ENCODE measurements at places on chromosomes 5 and 9. TPM values are rescaled to one million over a fixed set of nuclear protein-coding genes. Genes with fewer than 3 reads are reported as not detected.

- no peaks in the 10 kb centered on the region for H3K4me1 ChIP-seq
- H3K36me3 ChIP-seq = no peaks in the 10 kb centered on the region
- DNase-seq = no peak
- H3K4me3 ChIP-seq = no peak overlapping the region
- H3K27me3 ChIP-seq = no peaks in the 10 kb centered on the region
Observed at GRCh38 chr5:162429142-162429541, 361.6 kb downstream of the GABRG2 start.

- H3K27ac ChIP-seq = no peak overlapping the region
- no peaks in the 10 kb centered on the region for H3K36me3 ChIP-seq
- DNase-seq = no peak
- no peaks in the 10 kb centered on the region for H3K27me3 ChIP-seq
- no peaks in the 10 kb centered on the region for H3K4me1 ChIP-seq
Observed at GRCh38 chr5:150576449-150576949, 64.0 kb upstream of the SYNPO start.

DNA sequence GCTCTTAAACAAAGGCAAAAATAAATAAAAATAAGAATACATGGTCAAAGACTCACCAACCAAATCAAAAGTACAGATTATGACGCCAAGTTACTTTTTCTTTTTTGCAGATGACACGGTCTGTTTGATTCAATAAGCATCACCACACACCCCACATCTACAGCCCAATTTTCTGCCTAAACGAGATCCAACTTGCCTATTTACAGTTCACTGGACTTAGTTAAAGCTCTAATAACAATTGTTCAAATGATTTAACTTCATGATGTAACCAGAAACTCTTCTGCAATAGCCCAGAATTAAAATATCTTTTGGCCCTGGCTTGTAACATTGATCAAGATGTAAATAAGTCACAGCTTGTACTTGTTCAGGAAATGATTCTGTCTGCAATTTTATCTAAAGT lies 590.3 kb upstream of the C9orf72 start:
- H3K36me3 ChIP-seq = no peaks in the 10 kb centered on the region
- no peak overlapping the region for H3K4me3 ChIP-seq
- H3K4me1 ChIP-seq = no peaks in the 10 kb centered on the region
- no peak for DNase-seq
- H3K27me3 ChIP-seq = no peaks in the 10 kb centered on the region

DNA sequence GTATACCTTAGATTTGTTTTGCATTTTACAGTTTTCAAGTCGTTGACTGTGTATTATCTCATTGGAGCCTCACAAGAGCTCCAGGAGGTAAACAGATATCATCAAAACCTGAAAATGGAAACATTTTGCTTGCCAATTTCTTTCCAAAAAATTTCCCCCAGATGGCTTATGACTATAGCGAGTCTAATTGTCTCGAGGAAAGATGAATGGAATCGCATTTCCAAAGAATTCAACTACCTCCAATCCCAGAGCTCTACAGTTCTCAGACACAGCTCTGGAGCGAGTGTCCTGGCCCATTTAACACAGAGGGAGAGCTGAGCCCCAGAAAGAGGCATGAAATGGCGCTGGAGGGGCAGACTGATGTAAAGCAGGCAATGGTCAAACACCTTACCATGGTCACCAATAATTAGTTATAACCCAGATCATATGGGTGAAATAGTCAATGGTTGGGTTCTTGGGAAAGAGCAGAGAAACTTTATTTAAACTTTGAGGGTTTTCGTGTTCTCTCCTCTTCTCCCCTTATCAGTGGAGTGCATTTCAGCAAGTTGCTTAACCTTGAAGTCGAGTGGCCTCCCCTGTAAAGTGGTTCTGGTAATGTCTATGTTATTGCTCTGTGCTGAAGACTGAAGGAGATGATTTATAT lies 168.2 kb downstream of the ZDHHC21 start:
- H3K27ac ChIP-seq = no peak overlapping the region
- no peak for DNase-seq
- no peaks in the 10 kb centered on the region for H3K36me3 ChIP-seq
- H3K4me1 ChIP-seq = no peaks in the 10 kb centered on the region
- no peaks in the 10 kb centered on the region for H3K27me3 ChIP-seq

- H3K4me1 ChIP-seq = no peaks in the 10 kb centered on the region
- H3K36me3 ChIP-seq = no peaks in the 10 kb centered on the region
- H3K27me3 ChIP-seq = no peaks in the 10 kb centered on the region
Observed at GRCh38 chr9:12972608-12973589, 198.1 kb downstream of the LURAP1L start.

Gene QRFP
- total RNA-seq = not detected

GRCh38 chr5:91174396-91174795 lies 208.7 kb downstream of the ARRDC3 start:
- H3K4me1 ChIP-seq = peaks cover 22% of the 10 kb centered on the region
- no peaks in the 10 kb centered on the region for H3K36me3 ChIP-seq
- H3K4me3 ChIP-seq = no peak overlapping the region
- H3K27me3 ChIP-seq = peaks cover 7% of the 10 kb centered on the region
- DNase-seq = no peak

DNA sequence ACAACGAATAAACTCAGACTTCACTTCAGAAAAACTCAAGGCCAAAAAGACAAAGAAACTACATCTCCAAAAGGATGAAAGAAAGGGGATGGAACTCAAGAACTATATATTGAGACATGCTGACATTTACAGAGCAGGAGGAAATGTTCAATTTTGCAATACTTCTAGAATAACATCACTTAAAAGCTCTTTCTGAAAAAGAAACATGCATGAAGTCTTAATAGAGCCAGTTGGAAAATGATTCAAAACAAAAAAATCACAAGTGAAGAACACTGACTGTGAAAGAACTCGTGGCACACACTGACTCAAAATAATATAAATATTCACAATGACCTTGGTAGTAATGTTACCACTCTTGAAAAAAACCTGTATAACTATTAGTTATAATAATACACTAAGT lies 267.8 kb upstream of the NREP start:
- no peaks in the 10 kb centered on the region for H3K36me3 ChIP-seq
- no peak overlapping the region for H3K4me3 ChIP-seq
- H3K4me1 ChIP-seq = no peaks in the 10 kb centered on the region
- no peaks in the 10 kb centered on the region for H3K27me3 ChIP-seq

DNA sequence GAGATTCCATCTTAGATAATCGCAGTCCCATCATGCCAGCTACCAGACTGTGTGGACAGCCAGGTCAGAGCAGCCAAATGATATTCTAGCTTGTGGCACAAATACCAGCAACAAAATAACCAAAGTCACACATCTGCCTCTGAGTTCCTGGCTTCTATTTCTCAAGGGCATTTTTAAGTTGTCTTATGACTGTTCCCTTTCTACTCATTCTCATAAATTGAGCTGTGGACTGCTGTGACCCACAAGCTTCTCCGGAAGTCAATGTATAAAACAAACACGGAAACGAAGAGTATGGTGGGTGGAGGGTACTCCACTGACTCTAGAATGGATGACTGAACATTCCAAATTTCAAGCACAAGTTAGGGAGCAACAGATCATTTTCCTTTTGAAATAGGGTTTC lies 43.9 kb downstream of the PDCD1LG2 start:
- H3K27ac ChIP-seq = no peak overlapping the region
- DNase-seq = no peak
- no peaks in the 10 kb centered on the region for H3K36me3 ChIP-seq
- no peak overlapping the region for H3K4me3 ChIP-seq
- peaks cover 30% of the 10 kb centered on the region for H3K4me1 ChIP-seq

Gene SPINK6
- not detected for total RNA-seq

DNA sequence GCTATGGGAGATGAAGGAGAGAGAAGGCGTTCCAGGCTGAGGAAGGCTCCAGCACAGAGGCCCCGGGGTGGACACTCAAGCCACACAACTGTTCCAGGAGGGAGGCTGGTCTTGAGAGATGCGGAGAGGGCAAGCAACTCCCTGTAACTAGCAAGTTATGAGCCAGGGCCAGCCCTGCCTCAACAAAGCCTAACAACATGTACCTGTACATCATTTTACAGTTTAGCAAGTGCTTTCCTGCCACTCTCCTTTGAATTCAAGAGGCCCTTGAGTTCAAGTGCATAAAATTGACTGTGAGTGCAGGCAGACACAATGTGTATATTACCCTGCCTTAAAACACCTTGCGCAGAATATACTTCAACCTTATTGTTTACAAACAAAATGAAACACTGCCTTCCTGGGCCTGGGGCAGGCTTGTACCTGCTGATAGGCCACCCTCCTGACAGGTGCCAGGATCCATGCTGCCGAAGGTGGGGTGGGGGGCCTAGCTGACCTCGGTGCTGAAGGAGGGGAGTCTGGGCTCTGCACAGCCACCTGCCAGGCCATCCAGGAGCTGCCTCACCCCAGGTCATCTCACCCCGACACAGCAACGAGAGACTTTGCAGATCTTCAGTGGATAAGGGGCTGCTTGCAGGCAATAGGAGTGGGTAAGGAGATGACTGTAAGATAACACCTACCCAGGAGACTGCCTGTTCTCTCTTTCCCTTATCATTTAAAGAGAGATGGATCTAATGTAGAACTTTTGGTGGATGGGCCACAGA lies 80.0 kb downstream of the PPARGC1B start:
- H3K36me3 ChIP-seq = no peaks in the 10 kb centered on the region
- DNase-seq = no peak
- no peaks in the 10 kb centered on the region for H3K27me3 ChIP-seq
- H3K4me1 ChIP-seq = no peaks in the 10 kb centered on the region

Gene PCDHA2
- total RNA-seq = not detected

All from activated CD4-positive, alpha-beta memory T cell treated with anti-CD3 and anti-CD28 coated beads for 36 hours (primary cell).